ENCODE measurements at places on chromosomes 4 and X.

- DNase-seq: no peak
Observed at GRCh38 chr4:39285111-39285795, 80.9 kb downstream of the RFC1 start.

DNA sequence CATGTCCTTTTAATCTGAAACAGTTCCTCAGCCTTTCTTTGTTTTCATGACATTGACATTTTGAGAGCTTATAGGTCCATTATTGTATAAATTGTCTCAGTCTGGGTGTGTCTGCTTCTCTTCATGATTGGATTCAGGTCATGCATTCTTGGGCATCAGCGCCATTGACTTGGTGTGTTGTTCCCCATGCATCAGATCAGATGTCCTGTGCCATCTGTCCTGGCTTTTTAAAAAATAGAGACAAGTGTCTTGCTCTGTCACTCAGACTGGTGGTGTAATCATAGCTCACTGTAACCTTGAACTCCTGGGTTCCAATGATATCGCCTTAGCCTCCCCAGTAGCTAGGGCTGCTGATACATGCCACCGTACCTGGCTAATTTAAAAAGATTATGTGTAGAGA is 55.7 kb downstream of the TBC1D14 start:
- no peak for DNase-seq

DNA sequence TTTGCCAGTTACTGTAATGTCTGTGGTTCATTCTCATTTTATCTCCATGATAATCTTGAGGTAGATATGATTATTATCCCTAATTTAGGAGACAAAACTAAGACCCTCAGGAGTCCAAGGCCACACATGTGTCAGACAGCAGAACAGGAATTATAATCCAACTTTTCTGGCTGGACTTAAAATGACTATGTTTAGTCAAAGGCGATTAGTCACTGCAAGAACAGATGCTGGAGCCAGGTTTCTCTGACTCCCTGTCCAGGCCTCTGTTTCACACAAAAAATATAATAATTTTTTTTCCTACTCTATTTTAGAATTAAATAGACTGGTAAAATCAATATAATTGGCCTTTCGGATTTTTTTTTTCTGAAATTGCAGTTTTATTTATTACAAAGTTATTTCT is 56.7 kb upstream of the TMEM131L start:
- no peak for DNase-seq

- no peak for DNase-seq
Observed at GRCh38 chrX:1222531-1223241, 10.2 kb upstream of the CRLF2 start.

- peak; percentile 11 for DNase-seq
Observed at GRCh38 chr4:71545168-71545567, 206.3 kb downstream of the SLC4A4 start.

DNA sequence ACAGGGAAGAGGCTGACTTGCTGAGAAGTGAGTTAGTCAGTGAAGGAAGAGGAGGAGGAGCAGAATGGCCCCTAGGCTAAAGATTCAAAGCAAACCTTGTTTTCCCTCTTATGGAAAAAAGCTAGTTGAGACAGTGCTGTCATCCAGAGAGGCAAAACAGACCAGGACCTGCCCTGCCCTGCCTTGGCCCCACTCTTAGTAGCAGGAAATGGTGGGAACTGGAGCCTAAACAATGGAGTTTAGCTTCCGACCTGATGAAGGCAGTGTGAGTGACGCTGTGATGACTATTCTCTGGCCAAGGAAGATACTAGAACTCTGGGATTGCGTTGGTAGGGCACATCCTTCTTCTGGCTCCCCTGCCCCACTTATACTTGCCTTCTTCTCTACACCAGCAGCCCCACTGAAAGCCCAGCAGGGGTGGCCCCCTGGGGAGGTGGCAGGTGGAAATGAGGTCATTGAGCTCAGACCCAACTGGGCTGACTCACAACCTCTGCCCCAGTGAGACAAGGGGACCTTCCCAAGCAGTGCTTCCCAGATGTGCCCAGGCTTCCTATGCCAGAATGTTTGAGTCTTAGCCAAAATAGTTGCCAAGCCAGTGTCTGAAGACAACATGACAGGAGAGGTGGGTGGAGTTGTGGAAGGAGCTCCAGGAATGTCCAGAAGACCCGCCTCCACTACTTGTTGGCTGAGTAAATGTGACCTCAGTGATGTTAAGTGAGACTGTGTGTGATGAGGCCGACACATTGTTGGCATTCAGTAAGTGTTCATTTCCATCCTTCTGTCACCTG is 38.8 kb downstream of the MSN start:
- DNase-seq: no peak

- DNase-seq: no peak
Observed at GRCh38 chr4:82784681-82785610, 13.7 kb downstream of the SCD5 start.

- no peak for DNase-seq
Observed at GRCh38 chr4:92970996-92971395, 667.2 kb downstream of the GRID2 start.

DNA sequence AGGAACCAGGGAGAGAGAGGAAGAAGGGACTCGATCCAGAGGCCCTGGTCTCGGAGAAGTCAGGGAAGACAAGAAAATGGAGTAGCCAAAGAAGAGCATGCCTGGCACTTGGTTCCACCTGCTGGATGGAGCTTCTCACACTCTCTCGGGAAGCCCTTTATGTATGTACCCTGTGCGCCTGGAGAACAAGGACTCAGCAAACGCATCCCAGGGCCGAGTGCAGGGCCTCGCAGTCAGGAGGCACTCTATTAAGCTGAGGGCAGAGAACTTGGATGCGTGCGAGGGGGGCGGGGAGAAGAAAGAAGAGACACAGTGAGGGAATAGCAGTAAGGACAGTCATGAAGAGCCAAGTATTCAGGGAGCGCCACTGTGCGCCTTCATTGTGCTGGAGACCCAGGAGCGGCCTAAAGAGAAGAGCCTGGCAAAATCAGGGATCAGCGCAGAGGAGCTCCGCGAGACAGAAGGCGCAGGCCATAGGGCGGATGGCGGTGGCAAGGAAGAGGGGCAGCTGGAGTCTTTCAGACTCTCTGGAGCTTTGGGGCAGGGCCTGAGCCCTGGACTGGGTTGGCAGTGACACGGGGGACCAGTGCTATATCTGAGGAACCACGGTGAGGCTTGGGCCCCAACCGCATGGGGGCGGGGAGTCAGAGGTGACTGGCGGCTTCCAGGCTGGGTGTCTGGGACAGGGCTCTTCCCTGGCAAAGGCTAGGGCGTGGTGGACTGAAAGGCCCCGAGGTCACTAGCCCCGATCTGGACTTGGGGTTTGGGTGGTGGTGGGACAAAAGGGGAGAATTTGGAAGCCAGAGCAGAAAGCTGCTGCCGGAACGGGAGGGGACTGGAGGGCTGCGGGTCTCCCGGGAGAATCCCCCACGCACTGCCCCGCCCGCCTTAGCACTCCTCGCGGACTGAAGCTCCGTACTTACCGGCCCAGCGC is 1.9 kb upstream of the SEPTIN6 start:
- DNase-seq: no peak

DNA sequence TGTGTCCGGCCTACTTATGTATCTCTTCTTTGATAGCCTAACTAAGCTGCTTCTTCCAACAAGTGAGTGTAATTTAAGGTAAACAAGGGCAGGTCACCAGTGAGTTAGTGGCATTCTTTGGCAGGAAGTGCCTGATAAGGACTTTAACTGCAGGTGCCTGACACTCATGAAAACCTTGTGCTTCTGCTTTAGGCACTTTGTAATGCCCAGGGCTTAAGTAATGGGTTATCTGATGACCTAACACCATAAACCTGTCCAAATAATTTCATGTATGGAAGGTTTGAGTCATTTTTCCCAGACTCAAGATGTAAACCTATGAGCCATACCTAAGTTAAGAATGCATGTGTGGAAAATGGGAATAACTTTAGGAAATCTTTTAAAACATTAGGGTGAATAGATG is 43.0 kb downstream of the BCOR start:
- no peak for DNase-seq

DNA sequence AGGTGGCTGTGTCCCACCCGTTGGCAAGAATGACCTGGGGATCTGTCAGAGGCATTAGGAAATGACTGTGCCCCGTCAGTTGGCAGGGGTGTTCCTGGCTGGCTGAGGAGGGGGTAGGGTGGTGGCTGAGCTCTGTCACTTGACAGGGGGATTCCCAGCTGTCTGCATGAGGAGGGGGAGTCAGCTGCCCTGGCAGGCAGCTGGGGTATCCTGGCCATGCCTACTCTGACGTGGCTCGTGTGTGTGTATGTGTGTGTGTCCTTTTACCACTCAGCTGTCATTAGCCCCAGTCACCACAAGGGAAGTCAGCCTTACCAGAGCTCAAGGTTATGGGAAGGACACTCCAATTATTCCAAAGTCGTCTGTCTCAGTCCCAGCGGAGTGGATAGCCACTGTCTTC is 93.2 kb downstream of the EFNB1 start:
- DNase-seq: no peak

DNA sequence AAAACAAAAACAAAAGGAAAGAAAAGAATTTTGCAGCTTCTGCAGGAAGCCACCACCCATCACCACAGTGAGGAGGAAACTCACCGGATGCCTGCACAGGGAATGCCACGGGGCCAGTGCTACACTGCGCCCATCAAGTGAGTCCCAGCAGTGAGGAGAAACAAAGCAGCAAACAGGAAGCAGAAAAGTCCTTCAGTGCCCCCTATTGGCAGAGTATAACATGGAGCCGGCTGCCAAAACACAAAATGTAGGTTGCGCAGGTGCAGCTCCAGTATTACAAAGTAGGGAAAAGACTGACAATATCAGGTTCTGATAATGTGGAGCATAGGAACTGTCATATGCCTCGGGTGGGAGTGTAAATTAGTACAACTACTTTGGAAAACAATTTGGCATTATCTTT is 23.3 kb upstream of the SCML2 start:
- peak; percentile 62 for DNase-seq

DNA sequence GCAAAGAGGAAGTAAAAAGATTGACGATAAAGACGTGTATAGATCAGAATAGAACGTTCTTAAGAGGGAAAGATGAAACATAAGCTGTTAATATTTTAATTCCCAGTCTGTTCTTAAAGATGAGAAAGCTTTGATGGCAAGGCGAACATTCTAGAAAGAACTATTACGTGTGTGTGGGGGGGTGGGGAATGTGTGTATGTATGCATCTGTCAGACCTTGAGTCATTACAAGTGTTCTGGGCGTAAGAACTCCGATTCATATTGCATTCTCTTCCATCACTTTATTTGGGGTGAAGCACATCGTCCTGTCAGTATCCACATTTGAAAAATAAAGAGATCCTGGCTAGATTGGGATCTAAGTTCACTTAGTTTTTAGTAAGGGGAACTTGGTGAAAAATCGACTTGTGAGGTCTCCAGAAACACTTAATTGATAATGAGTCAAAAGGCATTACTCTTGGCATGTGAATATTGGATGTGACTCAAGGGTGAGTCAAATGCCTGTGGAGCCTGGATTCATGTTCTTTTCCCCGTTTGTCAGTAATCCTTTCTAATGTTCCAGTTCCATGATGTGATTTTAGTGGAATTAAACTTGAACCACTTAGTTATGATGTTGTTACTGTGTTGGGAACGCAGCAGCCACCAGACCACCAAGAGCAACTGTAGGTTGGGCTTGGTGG is 3.1 kb downstream of the SMS start:
- DNase-seq: no peak

DNA sequence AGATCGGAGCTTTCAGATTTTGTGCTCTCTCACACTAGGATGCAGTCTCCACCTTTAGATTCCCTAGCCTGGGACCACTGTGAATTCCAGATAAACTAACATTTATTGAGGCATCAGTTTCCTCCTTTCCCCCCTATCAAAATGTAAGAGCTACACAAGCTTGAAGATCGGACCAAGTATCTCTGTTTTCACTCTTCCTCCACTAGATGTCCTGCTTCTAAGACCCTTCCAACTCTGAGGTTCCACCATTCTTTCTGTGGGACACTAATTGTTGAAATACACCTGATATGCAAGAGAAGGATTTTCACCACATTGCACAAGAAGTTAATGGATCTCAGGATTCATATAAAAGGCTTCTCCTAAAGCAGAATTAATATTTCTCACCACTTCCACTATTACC is 43.0 kb upstream of the PHOX2B start:
- DNase-seq: no peak

DNA sequence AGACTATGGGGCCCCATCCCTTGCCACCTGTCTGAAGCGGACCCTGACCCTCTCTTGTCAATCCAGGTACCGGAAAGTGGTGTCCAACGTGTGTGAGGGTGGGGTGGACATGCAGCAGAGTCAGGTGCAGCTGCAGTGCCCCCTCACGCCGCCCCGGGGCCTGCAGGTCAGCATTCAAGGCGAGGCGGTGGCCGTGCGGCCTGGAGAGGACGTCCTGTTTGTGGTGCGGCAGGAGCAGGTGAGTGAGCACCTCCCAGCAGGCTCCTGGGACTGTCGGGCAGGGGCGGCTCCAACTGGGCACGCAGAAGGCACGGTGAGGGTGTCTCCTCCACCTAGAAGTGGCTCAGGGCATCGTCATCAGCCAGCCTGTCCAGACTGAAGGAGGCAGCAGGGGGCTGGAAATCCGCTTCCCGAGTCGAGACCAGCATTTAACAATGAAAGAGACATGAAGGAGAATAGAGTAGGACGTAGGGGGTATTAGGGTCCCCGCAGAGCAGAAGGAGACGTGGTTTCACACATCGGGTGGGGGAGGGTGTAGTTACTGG is 221.6 kb downstream of the AFAP1 start:
- no peak for DNase-seq

GRCh38 chr4:158793021-158793420 is 24.2 kb downstream of the FNIP2 start:
- no peak for DNase-seq

DNA sequence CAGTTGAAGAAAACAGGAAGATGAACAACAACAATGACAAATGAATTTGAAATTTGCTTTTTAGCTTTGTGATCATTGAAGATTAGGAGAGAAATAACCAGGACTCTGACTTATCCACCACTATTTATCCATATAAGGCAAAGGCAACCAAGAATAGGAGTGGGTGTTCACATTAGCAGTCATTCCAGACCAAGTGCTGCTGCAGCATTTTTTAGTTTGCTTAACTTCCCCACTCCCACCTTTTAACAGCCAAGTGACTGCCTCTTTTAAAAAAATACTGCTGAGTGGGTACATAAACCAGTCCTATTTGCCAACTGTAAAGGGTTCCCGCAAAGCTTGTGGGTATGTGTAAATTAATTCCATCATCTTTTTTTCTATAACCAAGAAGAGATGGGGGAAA is 230.9 kb downstream of the IQCM start:
- peak; percentile 6 for DNase-seq

GRCh38 chr4:182145334-182145905 is 97.8 kb upstream of the TENM3 start:
- DNase-seq: no peak

DNA sequence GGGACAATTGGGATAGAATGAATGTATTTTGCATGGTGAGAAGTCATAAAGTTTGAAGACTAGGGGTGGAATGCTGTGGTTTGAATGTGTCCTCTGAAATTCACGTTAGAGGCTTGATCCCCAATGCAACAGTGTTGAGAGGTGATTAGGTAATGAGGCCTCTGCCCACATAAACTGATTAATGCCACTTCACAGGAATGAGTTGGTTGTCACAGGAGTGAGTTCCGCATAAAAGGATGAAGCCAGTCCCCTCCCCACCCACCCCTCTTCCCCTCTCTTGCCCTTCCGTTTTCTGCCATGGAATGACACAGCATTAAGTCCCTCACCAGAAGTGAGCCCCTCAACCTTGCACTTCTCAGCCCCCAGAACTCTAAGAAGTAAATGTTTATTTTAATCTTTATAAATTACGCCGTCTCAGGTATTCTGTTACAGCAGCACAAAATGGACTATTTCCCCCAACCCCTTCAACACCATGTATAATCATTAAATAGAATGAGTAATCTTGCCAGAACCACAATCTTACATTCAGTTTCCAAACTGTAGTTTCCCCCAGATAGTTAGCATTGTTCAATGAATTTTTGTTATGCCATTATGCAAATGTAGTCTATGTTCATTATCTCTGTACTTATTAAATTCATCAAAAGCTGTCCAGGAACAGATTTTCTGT is 5.5 kb upstream of the MMAA start:
- no peak for DNase-seq

Measured in HEK293T (cell line).